ENCODE measurements at places on chromosomes 2 and 18. TPM values are rescaled to one million over a fixed set of nuclear protein-coding genes. Genes with fewer than 3 reads are reported as not detected.

GRCh38 chr18:37854396-37854795 is 288.8 kb upstream of the CELF4 start:
- no peak for DNase-seq

- DNase-seq = peak; percentile 80
These were observed 51.2 kb upstream of the PXDN start for GRCh38 chr2:1795261-1796231.

DNA sequence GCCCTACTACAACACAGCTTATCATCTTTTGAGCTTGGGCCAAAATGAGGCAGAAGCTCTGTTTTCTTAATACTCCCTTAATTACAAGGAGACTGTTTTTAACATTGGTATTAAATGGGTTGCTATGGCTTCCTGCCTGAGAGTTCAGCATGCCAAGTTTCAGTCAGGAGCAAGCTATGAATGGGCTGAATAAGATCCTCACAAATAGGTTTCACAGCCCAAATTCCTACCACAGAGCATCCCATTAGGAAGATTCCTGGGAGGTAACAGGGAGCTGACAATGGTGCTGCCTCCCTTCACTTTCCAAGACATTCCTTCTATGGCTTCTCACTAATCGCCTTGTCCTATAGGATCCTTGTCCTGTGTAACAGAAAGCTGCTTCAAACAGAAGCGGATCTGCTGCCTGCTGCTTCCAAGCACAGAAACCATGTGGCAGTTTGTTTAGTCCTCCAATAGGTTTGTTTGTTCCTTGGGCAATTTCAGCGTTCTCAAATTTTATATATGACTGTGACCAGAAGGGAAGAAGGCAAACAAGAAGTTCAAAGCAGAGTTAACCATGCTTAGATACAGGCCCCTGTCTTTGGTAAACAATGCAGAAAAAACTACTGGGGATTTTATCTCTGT is 70.9 kb downstream of the NCKAP5 start:
- no peak for DNase-seq

DNA sequence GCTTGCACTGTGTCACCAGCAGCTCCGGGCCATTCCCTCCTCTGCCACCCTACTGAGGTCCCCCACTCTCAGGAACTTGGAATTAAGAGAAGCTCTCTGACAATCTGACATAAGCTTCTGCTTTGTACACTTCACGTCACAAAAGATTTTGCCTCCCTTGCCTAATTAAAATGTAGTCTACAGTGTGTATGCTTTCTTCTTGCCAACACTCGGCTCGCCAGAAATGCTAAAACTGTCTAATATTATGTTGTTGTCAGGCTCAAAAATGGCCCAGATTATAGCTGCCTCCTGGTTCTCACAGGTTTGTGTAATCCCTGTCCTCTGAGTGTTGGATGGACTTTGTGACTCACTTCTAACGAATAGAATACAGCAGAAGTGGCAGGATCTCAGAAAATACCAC is 474.7 kb downstream of the MBD2 start:
- DNase-seq = no peak

DNA sequence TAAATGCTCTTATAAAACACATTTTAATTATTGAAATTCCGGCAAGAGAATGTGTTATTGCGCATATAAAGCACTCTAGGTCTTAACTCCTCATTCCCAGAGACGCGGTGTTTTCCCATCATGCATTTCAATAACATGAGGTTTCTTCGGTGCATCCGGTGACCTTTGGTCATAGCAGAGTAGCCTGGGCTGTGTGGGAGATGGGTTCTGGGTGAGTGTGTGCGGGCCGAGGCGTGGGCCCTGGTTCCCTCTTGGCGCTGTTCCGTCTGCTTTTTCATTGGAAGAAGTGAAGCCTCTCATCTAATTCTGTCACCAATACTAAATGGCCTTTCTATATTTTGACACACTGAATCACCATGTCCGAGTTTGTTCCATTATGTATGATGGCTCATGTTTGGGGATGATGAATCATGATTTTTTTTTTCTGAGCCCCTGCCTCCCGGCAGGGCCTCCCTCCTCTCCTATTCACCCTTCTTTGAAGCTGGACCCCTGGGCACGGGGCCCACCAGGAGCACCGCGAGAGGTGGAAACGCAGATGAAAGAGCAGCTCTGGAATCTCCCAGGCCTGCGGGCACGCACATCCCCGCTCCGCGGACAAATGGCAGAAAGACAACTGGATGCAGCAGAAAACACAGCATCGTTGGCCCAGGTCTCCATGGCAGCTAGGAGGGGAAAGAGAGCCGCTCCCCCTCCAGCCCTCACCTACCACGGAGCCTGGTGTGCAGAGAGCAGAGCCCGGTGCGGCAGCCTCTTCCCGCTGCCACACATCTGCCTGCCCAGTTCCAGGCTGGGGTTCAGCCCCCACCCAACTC is 85.8 kb upstream of the HPCAL1 start:
- DNase-seq = no peak

GRCh38 chr2:42618972-42619371 is 50.5 kb downstream of the MTA3 start:
- DNase-seq = no peak

DNA sequence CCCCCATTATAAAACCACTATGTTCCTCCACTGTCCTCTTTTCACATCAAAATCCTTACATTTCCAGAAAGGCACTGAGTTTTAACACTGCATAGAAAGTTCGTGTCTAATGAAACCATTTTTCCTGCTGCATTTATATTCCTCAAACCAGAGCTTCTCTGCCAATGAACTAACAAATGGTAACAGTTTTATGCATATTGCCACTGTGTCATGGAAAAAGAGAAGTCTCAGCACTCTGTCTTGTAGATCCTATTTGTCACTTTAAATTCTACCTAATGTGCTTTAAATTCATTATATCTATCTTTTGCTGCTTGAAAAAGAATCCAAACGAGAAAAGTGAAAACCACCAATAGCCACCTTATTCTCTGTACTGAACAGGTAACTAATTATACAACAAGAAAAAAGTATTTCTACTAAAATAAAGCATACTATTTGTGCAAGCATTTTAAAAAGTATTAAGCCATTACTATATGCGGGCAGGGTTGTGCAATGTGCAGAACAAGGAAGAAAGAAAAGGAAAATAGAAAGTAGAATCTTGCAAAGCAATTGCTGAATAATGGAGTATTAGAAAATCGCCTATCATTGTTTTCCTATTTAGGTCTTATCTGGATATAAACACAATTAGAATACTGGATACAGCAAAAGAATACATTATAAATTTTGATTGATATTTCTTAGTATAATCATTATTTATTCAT is 328.9 kb downstream of the ZEB2 start:
- no peak for DNase-seq

DNA sequence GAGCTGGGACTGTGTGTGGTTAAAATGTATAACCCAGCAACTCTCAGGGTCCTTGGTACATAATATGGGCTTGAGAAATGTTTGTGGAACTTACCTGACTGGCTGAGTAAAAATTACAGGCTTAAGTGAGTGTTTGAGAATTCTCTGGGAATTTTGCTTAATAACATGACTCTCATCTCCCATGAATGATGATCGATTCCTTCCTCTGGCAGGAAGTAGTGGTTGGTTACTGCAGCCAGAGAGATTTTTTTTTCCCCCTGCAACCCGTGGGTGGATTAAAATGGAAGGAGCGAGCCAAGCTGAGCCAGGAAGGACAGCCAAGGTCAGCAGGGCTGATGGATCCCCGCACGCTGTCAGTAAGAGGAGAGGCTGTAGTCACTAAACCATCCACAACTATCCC is 40.6 kb upstream of the RFX8 start:
- no peak for DNase-seq

GRCh38 chr18:60599267-60599666 is 226.7 kb upstream of the MC4R start:
- DNase-seq = no peak

DNA sequence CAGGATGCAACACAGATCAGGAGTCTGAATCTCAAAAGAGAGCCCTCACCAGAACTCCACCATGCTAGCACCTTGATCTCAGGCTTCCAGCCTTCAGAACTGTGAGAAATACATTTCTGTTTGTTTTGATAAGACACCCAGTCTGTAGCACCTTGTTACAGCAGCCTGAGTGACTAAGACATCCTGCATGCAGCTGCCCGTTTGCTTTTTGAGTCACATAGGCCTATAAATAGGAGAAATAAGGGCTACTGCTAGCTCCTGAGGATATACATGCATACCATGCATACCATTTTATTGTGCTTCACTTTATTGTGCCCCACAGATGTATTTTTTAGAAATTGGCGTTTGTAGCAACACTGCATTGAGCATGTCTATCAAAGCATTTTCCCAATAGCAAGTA is 337.8 kb downstream of the CDH2 start:
- no peak for DNase-seq

The CAPG gene
- polyA plus RNA-seq = 45.8 TPM

The ANO7 gene
- 2.6 TPM for polyA plus RNA-seq

The FAM228A gene
- polyA plus RNA-seq = 1.0 TPM

The CCDC102B gene
- polyA plus RNA-seq = 15.1 TPM

The CNGA3 gene
- polyA plus RNA-seq = 0.04 TPM

The ALLC gene
- polyA plus RNA-seq = not detected

The CDK5R2 gene
- 0.13 TPM for polyA plus RNA-seq
